ENCODE measurements at places on chromosomes 6 and 20. TPM values are rescaled to one million over a fixed set of nuclear protein-coding genes. Genes with fewer than 3 reads are reported as not detected.

The DYNLT2 gene
- total RNA-seq: 1.9 TPM

The ZSWIM1 gene
- total RNA-seq: 13.1 TPM

DNA sequence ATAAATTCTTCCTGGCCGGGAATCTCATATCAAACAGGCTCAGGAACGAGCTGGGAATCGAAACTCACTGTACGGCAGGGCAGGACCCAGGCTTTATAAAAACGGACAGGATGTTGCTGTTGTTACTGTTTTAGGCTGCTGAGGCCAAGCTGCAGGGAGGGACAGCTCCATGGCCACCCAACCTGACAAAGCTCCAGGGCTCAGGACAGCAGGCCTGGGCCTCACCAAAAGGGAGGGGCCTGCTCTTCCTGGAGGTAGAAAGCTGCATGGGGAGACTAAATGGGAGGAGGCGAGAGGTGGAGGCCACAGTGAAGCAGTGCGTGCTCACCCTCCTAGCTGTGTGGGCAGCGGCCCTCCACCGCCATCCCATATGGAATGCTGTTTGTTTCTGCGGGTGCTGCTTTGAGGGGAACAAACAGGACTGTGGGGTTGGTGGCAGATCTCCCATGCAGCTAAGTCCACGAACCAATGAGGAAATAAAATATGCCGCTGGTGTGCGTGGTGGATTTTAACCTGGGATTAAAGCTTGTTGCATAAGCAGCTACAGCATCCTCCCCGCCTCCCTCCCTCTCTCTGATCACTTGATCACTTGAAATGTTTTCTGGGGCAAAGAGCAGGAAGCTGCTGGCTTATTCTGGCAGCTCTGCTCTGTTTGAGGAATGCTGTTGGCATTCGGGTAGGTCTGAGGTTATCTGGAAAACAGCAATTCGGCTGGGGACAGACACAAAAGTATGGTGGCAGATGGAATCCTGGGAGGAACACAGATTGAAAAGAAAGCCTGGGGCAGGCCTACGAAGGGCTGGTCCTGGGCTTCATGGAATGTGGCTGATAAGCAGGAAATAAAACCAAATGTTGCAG, 2.4 kb upstream of the ZMYND8 start:
- no peak overlapping the region for H3K4me3 ChIP-seq
- peak overlapping the region; percentile 100 for H3K27ac ChIP-seq
- H3K4me1 ChIP-seq: peaks cover 76% of the 10 kb centered on the region
- H3K36me3 ChIP-seq: no peaks in the 10 kb centered on the region
- DNase-seq: peak; percentile 93
- H3K27me3 ChIP-seq: no peaks in the 10 kb centered on the region

DNA sequence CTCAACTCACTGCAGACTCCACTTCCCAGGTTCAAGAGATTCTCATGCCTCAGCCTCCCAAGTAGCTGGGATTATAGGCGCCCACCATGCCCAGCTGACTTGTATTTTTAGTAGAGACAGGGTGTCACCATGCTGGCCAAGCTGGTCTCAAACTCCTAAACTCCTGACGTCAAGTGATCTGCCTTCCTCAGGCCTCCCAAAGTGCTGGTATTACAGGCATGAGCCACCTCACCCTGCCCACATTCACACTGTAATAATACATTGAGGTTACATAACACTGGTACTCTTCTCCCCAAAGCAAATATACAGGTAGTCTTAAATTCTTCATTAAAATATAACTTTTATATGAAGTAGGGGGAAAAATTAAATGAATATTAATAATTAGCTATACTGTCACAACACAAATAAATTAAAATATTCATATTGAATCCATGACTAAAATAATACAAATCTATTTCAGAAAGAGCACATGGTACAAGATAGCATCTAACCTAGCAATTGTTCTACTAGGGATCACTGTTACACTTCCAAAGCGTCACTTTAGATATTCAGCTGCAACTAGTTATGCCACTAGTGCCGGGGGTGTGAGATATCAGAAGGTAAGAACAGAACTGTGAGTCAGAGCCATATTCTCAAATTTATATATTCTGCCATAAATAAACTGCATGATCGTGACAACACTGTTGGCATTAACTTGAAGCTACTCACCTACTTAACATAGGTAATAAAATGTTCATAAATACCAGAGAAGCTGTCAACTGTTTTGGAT, 169.1 kb upstream of the SHLD1 start:
- H3K4me1 ChIP-seq: no peaks in the 10 kb centered on the region
- no peaks in the 10 kb centered on the region for H3K27me3 ChIP-seq
- no peak overlapping the region for H3K4me3 ChIP-seq
- H3K36me3 ChIP-seq: peaks cover 25% of the 10 kb centered on the region

- no peaks in the 10 kb centered on the region for H3K36me3 ChIP-seq
- H3K27me3 ChIP-seq: no peaks in the 10 kb centered on the region
- DNase-seq: no peak
- H3K27ac ChIP-seq: no peak overlapping the region
Observed at GRCh38 chr6:35453236-35453635, 1.1 kb downstream of the FANCE start.

DNA sequence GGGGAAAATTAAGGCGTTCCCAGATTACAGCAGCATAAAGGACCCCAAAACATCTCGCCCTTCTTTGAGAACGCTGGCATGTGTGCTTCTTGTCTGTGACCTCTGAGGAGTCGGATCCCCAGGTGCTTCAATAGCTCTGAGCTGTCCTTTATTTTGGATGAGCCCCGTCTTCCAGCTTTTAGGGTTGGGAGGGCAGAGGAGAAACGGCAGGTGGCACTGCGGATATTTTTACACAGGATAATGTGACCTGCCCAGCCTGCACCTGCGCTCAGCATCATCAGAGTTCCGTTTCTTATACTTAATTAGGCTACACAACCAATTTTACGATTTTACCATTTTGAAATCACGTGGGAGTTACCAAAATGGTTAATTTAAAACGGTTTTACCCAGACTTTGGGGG, 147.7 kb upstream of the RPS6KA2 start:
- H3K27me3 ChIP-seq: no peaks in the 10 kb centered on the region
- no peaks in the 10 kb centered on the region for H3K4me1 ChIP-seq
- H3K4me3 ChIP-seq: no peak overlapping the region
- DNase-seq: no peak

GRCh38 chr6:163083141-163083540, 331.4 kb upstream of the QKI start:
- H3K4me1 ChIP-seq: no peaks in the 10 kb centered on the region
- H3K4me3 ChIP-seq: no peak overlapping the region
- no peak for DNase-seq
- H3K27me3 ChIP-seq: no peaks in the 10 kb centered on the region
- H3K27ac ChIP-seq: no peak overlapping the region
- no peaks in the 10 kb centered on the region for H3K36me3 ChIP-seq
